ENCODE measurements at places on chromosomes 12 and 14. TPM values are rescaled to one million over a fixed set of nuclear protein-coding genes. Genes with fewer than 3 reads are reported as not detected.

Gene SLC6A15
- 71.4 TPM for total RNA-seq

Gene TSHR
- 0.88 TPM for total RNA-seq

Gene PAPLN
- 7.0 TPM for total RNA-seq

Gene STAC3
- 55.6 TPM for total RNA-seq

Gene MIP
- 303 TPM for total RNA-seq

Gene ACVRL1
- 47.7 TPM for total RNA-seq

Gene RNU7-1
- total RNA-seq, result not detected

Gene PLA2G1B
- total RNA-seq, result not detected

Gene FAR2
- total RNA-seq, result 14.7 TPM

Gene KERA
- total RNA-seq, result 52.3 TPM

Gene B4GALNT3
- total RNA-seq, result 6.8 TPM

Gene OTX2
- total RNA-seq, result 538 TPM

Gene FOXG1
- total RNA-seq, result 1.2 TPM
